ENCODE measurements at places on chromosomes 11 and 22.

GRCh38 chr11:103901656-103902055 is 134.8 kb upstream of the DDI1 start:
- no peak for DNase-seq

DNA sequence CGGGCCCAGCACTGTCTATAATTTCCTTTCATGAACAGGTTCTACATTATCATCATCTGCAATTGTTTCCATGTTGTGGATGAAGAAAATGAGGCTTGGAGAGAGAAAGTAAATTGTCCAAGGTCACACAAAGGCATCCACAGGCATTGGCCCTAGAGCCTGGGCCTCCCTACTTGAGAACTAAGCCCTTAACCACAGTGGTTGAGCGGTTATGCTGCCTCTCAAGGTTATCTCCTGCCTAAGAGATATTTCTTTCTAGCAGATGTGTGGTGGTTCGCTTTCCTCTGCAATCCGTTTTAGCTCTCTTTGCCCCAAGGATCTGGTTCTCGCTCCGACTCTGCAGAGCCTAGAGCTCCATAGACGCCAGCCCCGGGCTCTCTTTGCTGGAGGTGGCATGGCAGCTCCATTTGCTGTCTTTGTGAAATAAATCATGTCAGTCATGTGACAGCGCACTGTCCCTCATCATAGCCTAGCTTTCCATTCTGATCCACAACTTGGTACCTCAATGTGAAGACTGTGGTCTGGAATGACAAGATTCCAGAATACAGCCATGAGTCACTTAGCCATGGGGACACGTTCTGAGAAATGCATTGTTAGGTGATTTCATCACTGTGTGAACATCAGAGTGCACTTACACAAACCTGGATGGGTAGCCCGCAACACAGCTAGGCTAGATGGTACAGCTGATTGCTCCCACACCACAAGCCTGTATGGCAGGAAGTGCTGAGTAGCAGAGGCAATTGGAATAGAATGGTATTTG is 27.2 kb downstream of the RPS6KA4 start:
- DNase-seq, result no peak

DNA sequence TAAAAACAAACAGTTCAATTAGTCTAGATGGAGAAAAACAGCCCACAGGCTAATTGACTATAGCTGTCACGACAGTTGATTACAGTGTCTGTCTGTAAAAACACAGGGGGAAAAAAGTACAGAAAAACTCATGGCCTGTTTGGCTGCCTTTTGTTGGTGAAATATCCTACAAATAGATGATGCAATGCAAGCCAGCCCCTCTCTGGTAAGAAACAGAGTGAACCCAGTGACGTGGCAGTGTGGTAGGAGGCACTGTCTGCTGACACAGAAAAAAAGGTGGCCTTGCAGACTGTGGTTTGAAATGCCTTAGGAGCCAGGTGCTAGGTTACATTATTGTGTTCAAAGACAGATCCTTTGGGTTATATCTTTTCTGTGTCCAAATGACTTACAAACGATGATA is 431.4 kb upstream of the CCDC90B start:
- DNase-seq, result no peak

DNA sequence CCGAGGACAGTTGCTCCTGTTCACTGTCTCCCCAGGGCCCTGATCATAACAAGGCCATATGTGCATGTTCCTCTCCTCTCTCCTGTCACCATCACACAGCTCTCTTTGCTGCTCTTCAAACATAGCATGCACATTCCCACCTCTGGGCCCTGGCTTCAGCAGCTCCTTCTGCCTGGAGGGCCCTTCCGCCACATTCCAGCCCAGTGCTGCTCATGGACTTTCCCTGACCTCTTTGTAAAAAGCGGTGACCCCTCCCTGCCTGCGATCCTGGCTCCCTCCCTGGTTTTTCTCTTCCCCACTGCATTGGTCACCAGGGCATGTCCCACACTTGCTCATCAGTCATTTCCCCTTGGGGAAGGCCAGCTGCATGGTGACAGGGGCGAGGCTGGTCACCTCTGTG is 98.2 kb downstream of the MYO18B start:
- no peak for DNase-seq

DNA sequence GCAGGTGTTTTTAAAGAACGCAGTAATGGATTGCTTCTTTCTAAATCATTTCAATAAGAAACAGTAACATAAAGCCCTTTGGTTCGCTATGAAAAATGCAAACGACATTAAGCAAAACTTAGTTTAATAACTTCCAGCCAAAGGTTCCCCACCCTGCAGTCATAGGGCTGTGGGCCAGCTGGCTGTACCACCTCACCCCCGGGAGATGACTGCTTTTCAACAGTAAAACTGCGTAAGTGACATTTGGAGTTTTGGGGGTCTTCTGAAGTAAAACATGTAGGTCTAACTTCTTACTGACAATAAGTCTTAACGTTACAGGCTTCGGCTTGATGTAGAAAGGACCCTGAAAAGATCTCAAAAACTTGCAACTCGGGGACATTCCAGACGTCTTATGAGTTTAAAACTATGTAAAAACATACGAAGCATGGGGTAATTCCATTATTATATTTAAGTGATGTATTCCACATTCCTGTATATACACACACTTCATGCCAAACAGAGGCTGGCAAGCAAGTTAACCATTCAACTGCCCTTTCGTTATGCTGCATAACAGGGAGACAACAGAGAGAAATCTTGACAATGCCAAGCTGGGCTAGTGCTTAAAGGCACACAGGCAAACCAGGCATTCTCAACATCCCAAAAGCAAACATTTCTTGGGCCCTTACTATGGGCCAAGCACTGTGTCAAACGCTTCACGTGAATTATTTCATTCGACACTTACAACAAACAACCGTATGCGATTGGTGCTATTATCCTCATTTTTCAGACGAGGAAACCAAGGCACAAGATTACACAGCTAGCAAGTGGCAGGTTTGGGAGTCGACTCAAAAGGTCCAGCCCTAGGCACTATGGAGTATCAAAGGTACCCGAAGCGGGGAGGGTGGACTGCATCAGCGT is 1.2 kb downstream of the MRTFA start:
- no peak for DNase-seq

- no peak for DNase-seq
Measured at GRCh38 chr11:70677232-70677916, 279.0 kb downstream of the CTTN start.

DNA sequence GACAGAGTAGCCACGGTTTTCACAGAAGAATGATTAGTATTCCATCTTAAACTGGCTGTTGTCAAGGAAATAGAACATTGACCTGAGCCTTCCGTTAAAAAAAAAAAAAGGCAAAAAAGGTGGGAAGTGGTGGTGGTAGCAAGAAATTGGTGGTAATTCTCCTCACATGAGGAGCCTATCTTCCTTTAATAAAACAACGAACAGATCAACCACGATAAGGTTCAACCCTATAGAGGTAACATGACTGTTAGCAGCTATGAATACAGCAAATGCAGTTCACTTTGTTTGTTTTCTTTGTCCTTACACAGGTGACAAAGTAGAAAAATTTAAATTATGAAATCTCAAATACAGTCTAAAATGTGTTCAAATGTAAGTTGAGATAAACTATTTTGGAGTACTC is 181.6 kb downstream of the TTC28 start:
- DNase-seq, result no peak

- no peak for DNase-seq
Measured at GRCh38 chr11:61119055-61119454, 16.8 kb downstream of the CD5 start.

- no peak for DNase-seq
Measured at GRCh38 chr11:109784536-109784935, 308.7 kb upstream of the ZC3H12C start.

DNA sequence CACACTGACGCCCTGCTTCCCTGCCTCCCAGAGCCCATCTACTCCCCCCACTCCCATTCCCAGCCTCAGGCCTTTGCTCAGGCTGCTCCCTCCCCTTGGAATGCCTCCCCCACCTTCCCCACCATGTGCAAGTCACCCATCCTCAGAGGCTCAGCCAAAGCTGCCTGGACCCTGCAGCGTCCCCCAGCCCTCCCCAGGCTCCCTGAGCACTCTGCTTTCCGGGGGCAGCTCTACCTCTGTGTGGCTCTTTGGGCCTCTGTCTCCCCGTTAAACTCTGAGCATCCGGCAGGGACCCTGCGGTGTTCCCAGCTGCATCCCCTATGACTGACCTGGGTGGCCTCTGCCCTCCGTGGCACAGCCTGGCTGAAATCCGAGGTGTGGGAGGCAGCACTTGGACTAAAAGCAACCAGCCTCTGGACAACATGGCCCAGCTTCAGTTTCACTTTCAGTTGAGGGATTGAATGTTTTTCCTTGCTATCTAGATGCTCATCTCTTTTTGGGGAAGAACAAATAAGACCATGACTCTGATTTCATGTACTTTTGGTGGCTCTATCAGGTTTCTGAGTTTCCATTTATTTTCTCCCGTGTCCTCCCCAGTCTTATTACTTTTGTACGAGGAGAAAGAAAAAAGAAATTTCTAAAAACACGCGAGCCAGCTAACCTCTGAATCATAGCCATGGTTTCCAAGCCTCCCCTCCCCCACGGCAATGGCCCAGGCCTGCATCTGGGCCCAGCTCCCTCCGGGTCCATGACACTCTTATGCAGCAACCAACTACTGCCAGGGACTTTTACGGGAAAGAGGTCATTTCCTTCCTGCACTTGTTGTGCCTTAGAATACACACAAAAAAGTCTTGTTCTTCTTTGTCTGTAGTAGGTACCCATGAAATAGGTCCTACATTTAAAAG is 3.8 kb downstream of the APOL3 start:
- peak; percentile 80 for DNase-seq

- no peak for DNase-seq
Measured at GRCh38 chr11:27496461-27496860, 10.1 kb downstream of the LIN7C start.
